ENCODE measurements at places on chromosomes 11 and 22.
A peak's percentile ranks its signal among the peaks of the same experiment; 100 is the strongest.

GRCh38 chr22:17910561-17911311 is 113.6 kb downstream of the MICAL3 start:
- DNase-seq, result no peak

DNA sequence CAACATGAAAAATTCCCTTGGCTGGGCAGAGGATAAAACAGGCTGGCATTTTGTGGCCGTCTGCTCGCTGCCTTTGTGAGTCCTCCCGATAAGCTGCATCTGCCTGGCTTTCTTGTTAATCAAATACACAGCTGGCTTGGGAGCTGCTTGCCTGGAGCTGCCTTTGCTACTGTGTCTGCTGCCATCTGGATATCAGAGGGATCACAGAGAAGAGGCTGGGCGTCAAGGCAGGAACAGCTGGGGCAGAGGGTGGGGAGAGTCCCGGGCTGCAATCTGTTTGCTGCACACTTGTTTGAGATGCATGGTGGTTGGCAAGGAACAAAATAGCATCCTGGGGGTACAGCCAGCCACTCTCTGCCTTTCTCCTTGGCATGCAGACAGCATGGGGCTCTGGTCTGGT is 36.0 kb downstream of the COMMD9 start:
- DNase-seq, result no peak

- no peak for DNase-seq
These were observed 222.6 kb upstream of the PITPNB start for GRCh38 chr22:28141614-28142013.

DNA sequence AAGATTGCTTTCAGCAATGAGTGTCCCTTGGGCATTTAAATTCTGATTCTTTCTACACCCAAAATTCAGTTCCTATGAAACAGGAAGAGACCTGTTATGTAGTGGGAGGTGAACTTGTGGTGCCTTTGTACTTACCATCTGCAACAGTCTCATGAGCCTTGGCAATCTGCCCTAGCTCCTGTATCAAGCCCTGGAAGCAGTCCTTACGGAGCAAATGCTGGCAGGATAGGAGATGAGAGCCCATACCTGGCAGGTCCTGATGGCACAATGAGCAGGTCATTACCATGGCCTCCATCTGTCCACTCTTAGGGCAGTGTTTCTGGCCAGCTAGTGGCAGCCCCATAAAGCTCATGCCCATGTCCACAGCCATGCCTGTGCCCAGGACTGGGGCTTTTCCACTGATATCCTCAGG is 10.8 kb downstream of the TRIM66 start:
- no peak for DNase-seq

DNA sequence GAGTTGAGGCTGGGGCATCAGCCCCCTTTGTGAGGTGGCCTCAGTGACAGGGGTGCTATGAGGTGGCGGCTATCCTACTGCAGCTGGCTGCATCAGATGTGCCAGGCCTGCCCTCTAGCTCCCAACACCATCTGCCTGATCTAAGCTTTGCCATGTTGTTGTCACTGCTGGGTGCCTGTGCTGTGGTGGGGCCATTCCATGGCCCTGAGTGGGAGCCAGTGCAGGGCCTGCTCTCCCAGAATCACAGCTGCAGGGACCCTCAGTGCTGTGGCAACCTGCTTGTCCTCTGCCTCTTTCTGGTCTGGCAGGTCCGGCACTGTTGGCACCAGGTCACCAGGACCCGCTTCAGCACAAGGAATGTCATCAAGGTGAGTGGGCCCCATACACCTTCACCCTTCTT is 1.8 kb upstream of the SNU13 start:
- no peak for DNase-seq

DNA sequence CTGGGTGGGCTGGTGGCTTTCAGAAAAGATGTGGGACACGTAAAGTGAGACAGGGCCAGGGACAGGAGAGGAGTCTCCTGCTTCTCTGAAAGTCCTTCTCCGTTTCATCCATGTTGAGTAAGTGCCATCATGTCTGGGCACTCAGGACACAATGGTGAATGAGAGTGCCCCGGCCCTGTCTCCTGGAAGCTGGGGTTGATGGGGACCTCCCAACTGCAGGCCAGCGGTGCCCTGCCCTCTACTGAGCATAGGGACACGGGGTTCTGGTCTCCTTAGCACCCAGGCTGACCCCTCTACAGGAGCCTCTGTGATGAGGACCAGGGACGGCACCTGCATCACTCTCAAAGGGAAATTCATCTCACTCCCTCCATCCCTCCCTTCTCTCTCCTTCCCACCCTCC is 772.3 kb downstream of the BRD1 start:
- no peak for DNase-seq

DNA sequence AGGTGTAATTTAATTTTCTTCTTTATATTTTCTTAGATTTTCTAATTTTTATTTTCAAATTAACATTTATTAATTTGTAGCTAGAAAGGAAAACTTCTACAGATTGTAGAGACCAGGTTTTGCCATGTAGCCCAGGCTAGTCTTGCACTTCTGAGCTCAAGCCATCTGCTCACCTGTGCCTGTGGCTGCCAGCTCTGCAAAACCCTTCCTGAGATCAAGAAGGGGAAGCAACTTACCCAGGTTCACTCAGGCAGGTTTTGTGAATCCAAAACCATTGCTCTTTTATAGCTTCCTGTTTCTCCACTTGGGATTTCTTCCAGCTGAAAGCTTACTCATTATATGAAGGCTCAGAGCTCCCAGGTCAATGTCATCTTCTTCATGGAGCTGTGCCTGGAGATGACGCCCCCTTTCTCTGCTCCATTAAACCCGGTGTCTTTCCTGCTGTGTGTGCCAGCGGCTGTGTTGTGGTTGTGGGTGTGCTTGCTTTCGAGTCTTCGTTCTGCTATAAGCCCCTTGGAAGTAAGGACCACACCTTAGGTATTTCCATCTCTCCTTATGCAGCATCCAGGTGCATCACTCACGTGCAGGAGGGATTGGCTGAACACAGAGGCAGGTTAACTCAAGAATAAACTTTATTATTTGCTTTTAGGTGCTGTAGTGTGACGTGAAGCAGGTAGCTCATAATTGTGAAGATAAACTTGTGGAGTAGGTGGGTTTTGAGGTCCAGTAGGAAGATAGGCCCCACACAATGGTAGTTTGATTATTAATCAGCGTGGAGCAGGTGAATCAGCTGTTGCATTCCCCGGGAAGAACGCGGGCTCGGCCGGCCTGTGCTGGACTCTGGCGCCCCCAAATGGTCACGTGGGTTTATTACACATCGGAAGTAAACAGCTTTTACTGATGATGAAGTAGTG is 42.2 kb upstream of the INCENP start:
- peak; percentile 62 for DNase-seq

DNA sequence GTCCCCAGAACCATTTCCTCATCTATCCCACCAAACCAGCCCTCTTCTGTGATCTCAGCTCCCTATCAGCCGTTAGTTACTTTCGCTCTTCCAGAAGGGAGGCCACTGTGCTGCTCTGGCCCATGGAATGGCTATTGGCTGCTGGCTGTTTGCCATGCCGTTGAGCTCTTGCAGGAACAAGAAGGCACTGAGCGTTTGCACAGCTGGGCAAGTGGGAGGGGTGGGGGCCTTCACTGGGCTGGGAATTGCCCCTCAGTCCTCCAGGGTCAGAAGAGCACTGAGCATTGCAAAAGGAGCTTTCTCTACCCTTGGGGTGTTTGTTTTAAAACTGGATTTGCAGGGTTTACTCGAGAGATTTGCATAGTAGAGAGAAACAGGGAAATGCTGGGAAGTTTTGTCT is 129.0 kb upstream of the PARVA start:
- DNase-seq, result no peak

DNA sequence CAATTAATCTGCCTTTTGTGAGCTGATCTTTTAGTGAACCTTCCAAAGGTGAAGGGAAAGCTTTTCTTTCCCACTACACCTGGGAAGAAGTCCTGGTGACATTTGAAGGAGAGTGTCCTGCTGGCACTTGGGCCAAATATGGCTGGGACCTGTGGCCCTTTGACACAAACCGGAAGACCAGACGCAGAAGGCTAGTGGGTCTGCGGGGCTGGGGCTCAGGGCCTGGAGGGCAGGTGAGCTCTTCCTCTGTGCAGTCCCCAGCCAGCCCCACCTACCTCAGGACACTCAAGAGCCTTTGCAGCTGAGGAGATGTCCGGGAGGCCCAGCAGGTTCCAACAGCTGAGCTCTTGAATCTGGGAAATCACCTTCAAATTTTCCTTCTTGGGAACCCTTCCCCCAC is 138.0 kb upstream of the THY1 start:
- DNase-seq, result no peak

DNA sequence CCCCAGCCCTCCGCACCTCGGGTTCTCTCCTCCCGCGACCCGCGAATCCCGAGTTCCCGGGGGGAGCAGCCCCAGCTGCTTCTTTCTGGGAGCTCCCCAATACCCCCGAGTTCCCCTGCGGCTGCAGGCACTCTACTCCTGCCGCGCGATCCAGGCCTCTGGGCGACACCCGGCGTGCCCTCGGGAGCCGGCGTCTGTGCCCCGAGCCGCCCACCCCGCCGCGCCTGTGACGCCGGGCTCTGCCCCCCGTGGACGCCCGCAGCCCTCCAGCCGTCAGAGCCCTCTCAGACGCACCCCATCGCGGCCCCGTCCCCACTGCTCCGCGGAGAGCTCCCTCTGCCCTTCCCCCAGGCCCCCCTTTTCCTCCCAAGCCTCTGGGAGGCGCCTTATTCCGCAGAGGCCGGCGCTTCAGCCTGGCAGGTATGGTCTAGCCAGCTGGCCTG is 422 bp downstream of the GLB1L2 start:
- DNase-seq, result no peak

DNA sequence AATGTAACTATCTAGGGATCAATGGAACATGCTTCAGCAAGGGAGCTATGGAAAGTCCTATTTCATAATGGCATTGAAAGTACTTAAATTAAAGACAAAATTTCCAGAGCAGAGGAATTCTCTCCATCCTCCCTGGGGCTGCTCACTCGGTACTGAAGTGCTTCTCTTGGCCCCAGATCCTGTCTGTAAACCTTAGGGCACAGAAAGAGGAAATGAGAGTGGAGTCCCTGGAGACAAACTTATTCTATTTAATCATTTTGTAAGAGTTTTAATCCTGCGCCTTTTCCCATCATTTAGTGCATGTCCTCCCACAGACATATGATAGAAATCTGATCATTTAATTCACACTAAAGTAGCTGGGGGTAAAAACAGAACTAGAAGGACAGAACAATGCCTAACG is 20.9 kb upstream of the PAMR1 start:
- no peak for DNase-seq

DNA sequence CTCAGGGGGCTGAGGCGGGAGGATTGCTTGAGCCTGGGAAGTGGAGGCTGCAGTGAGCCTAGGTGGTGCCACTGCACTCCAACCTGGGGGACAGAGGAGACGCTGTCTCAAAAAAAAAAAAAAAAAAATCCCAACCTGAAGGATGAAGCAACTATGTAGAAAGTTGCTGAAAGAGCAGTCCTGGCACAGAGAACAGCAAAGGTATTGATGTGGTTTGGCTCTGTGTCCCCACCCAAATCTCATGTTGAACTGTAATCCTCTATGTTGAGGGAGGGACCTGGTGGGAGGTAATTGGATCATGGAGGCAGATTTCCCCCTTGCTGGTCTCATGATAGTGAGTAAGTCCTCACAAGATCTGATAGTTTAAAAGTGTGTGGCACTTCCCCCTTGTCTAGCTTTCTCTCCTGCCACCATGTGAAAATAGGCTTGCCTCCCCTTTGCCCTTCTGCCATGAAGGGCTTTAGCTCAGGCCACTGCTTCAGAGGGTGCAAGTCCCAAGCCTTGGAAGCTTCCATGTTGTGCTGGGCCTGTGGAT is 10.7 kb upstream of the SERPING1 start:
- DNase-seq, result no peak
